ENCODE measurements at places on chromosomes 2 and 18.

DNA sequence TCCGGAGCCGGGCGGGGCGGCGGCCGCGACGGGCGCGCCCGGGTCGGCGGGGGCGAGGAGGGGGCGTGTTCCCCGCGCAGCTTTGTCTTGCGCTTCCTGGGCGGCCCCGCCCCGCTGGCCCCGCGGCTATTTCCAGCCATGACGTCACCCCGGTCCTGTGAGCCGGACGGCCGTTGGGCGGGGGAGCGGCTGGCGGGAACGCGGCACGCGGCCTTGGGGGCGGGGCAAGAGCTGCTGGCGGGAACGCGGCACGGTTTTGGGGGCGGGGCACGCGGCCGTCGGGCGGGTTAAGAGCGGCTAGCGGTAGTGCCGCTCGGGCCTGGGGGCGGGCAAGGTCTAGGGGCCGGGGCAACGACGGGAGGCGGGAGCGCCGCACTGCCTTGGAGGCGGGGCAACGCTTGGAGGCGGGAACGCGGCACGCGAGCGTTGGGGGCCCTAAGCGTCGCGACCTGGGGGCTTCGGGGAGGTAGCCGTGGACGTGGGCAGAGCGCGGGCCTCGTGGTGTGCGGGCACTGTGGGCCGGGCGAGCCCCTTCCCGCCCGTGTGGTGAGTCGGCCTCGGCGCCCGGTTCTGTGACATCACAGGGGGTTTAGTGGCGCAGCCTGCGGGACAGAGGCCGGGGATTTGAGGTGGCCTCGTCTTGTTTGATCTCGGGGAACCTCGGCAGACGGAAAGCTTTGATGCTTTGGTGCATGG lies 704 bp downstream of the KLF11 start:
- DNase-seq, result peak; percentile 64

DNA sequence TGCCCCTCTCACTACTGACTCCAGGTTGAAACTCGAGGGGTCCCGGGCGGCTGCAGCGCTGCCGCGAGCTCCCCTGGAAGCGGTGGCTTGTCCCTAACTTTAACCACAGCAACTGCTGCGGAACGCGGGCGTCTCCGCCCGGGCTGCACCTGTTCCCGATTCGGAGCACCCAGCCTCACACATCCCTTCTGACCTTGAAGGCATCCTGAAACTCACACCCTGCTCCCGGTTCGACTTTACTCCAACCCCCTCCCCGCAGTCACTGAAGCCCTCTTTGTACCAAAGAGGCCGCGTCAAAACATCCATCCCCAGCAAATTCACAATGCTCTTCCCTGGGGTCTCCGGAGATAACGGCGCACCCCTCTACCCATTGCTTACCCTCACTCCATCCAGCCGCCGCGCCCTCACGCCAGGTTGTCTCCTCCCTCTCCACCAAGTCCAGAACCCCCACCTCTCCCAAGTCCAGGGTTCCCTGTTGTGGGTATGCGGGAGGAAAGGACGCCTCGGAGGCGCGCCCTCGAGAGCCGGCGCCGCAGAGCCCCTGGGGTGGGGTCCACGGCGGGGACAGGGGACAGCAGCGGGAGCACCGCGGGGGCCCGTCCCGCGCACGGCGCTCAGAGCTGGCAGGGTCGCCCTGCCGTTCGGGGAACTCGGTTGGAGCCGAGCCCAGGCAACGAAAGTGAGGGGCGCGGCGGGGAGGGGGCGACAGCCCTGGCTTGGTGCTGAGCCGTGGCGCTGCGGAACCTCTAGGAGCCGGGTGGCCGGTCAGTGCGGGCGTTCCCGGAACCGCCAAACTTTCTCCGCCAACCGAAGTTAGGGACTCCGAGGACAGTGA lies 934 bp downstream of the MYO5B start:
- DNase-seq, result no peak

DNA sequence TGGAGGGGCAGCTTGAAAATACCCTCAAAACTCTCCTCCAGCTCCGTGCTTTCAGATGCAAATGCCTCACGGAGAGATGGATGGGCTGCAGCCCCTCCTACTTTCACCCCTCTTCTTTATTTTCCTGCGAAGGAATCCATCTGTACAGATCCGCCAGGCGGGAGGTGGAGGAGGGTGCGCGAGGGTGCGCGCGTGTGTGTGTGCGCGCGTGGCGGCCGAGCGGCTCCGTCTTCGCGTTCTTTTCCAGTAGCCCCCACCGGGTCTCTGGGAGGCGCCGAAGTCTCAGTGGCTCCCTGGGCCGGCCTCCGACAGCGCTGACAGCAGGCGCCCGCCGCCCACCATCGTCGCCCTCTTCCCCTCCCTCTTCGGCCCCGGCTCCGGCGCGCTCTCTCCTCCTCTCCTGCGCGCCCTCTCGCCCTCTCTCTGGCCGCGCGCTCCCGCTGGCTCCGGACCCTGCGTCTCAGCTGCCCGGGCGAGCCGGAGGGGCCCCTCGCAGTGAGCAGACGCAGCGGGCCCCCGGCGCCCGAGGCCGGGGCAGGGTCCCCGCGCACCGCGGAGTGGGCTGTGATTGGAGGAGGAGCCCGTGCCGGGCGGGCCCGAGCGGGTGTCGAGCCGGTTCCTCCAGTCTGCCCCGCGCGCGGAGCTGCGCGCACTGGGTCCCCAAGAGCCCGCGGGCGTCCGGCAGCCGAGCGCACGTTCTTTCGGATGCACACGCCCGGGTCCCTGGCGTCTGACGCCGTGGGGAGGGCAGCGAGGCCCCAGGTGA lies at the start of gene CDH7:
Gene CDH7, plus strand, starts transcription at position 624 of the 766 bp plus-strand sequence. CDS start 11,831 bp downstream, outside the sequence.
- peak; percentile 13 for DNase-seq

- peak; percentile 55 for DNase-seq
These were observed 787.6 kb upstream of the SALL3 start for GRCh38 chr18:78192054-78192453.

- peak; percentile 15 for DNase-seq
These were observed 693 bp downstream of the ORC2 start for GRCh38 chr2:200962811-200963123.

DNA sequence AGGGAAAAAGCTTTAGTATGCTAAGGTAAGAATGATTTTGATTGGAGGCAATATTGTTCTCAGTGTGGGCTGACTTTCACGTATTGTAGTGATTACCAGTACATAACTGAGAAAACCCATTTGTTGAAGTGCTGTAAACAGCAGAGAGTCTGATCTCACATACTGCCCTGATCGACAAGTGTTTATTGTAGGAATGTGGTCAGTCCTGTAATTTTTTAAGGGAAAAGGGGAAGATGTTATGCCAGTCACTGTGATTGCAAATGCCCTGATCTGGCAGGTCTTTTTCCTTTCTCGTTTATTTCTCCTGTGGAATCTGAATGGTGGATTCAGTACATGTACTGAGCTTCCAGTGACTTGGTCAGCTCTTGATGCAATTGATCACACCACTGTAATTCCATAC lies 11.5 kb downstream of the SPATS2L start:
- no peak for DNase-seq

DNA sequence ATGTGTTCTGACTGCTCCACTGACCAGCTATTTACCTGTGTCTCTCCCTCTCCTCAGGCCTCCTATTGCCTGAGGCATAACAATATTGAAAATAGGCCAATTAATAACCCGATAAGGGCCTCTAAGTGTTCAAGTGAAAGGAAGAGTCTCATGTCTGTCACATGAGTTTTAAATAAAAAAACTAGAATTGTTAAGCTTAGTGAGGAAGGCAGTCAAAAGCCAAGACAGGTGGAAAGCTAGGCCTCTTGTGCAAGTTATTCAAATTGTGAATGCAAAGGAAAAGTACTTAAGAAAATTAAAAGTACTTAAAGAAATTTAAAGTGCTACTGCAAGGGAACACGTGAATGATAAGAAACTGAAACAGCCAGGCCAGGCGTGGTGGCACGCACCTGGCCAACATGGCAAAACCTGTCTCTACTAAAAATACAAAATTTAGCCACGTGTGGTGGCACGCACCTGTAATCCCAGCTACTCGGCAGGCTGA lies 44.9 kb upstream of the TAF4B start:
- no peak for DNase-seq

DNA sequence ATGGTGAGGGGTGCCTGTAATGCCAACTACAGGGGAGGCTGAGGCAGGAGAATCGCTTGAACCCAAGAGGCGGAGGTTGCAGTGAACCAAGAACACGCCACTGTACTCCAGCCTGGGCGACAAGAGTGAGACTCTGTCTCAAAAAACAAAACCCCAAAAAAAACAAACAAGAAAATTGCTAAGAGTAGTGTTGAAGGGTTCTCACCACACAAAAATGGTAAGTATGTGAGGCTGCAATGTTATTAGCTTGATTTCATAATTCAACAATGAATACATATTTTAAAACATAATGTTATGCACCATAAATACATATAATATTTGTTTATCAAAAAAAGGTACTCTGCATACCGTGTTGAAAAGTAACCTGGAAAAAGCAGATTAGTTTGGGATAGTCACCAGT lies 45.8 kb downstream of the PSMG2 start:
- DNase-seq, result no peak

DNA sequence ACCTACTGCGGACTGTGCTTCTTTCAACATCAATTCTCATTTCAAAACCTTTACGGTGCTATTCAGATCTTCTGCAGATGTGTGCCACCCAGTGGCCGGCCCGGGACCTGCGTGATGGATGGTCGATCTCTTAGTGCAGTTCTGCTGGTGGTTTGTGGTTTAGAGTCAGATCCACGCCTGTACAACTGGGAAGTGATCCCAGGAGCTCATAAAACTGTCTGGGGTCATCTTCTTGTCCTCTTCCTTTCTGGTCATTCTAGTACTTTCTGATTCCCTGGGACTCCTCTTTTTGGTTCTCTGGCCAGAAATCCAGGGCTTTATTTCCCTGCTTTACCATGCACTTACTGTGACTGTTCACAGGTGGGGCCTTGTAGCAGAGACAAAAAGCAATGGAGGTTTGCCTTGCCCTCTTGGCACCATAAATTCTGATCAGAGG lies 15.8 kb upstream of the SELENOI start:
- DNase-seq, result peak; percentile 26

DNA sequence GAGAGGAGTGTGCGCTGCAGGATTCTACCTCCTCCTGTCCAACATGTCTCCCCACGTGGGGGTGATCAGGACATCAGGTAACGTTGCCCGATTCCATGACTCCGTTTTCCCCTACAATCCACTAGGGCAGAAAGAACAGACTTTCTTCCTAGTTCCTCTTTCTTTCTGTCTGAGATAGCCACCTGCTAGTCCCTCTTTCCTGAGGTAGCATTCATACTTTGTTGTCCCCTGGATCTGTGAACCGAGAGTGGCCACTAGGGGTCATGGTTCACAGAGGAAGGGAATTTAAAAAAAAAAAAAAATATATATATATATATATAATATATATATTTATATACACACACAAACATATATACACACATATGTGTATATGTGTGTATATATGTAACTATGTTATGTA lies 210.0 kb upstream of the ZNF521 start:
- no peak for DNase-seq

- DNase-seq, result no peak
These were observed 236.8 kb downstream of the SETBP1 start for GRCh38 chr18:44917216-44918141.

DNA sequence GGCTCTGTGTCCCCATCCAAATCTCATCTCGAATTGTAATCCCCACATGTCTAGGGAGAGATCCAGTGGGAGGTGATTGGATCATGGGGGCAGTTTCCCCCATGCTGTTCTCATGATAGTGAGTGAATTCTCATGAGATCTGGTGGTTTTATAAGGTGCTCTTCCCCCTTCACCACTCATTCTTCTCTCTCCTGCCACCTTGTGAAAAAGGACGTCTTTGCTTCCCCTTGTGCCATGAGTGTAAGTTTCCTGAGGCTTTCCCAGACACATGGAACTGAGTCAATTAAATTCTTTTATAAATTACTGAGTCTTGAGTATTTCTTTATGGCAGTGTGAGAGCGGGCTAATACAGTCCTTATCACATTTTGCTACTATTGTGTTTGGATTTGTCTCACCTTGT lies 177.6 kb upstream of the SLC39A10 start:
- no peak for DNase-seq

- DNase-seq, result no peak
These were observed 40.0 kb downstream of the IL1RL2 start for GRCh38 chr2:102226612-102227391.

GRCh38 chr2:159860581-159861310 lies 62.7 kb upstream of the CD302 start:
- no peak for DNase-seq

DNA sequence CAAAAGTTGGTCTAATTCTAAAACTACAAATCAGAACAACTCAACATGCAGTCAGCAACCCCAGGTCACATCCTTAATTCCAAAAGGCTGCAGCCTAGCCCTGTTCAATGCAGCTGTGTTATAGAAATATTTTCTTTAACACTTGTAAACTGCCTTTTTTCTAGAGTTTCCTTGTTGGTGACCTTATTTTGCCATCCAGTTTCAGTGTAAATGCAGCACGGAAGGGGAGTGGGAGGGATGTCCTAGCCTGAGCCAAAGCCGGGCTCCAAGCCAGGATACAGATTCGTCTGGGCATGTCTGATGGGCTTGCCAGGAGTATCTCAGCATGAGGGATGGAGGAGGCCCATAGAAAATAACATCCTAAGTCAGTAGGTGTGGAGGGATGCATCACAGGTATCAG lies 17.7 kb upstream of the SP3 start:
- no peak for DNase-seq

- no peak for DNase-seq
These were observed 3.3 kb downstream of the SMARCAL1 start for GRCh38 chr2:216415541-216415940.

DNA sequence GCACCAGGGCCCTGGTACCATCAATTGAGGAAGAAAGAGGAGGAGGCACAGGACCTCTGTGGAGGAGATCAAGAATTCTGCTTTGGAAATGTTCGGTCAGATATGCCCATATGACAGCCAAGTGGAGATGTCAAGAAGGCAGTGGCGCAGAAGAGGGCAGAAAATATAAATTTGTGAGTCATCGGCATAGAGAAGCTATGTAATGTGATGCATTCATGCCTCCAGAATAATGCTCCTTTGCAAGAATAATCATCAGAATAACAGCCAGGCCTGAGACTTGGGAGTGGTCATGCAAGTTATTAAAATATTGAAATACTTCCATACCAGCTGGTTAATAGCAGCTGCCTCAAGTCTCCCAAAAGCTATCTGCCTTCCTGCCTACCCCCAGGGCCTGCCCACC lies 32.1 kb upstream of the SCG2 start:
- no peak for DNase-seq

DNA sequence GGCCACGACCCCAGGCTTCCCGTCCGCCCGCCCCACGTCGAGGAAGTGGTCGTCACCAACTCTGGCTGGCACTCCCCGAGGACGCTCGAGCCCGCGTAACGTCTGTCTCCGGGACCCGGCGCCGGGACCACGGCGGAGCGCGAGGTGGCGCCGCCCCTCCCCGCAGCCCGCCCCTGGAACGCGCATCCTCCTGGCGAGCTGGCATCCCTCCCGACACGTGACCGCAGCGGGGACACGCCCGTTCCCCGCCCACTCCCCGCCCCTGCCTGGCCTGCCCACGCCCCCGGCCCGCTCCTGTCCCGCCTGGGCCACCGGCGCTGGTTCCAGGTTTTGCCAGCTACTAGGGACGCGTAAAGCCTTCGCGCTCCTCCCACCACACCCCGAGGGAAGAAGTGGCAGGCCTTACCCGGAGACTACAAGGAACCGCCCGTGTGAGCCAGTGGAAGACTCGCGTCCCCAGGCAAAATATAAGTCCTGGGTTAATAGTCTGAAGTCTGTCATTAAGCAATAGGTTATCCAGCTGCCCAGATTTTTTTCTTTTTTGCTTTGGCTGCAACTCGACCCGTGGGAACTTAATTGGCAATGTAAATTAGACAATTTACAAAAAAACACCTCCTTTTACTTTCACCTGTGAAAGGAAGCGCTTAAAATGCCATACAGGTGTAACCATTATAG lies at the start of gene OSBPL1A:
Gene OSBPL1A, minus strand, starts transcription at position 131 of the 675 bp plus-strand sequence. CDS start 20,291 bp downstream, outside the sequence.
- DNase-seq, result peak; percentile 73

Data from SHP77 treated with DMSO at 0.1 percent for 48 hours (cell line).